Left renal cortex interstitium (tissue), 4 donors: ENCODE measurements at places on chromosomes 3 and 15. TPM values are rescaled to one million over a fixed set of nuclear protein-coding genes. Genes with fewer than 3 reads are reported as not detected.

VILL gene
- 14.9 TPM for polyA plus RNA-seq

AHSG gene
- 0.37 TPM for polyA plus RNA-seq

SLMAP gene
- polyA plus RNA-seq = 45.6 TPM

UPK1B gene
- 7.1 TPM for polyA plus RNA-seq

A4GNT gene
- polyA plus RNA-seq = 0.78 TPM

CELSR3 gene
- polyA plus RNA-seq = 0.89 TPM

KLF15 gene
- polyA plus RNA-seq = 14.0 TPM

SAXO2 gene
- 8.9 TPM for polyA plus RNA-seq

CNTN3 gene
- 5.1 TPM for polyA plus RNA-seq

TLR9 gene
- polyA plus RNA-seq = 0.33 TPM

LRCH3 gene
- polyA plus RNA-seq = 27.0 TPM

MORC1 gene
- polyA plus RNA-seq = 0.43 TPM

TAMM41 gene
- 26.3 TPM for polyA plus RNA-seq

HHLA2 gene
- 13.3 TPM for polyA plus RNA-seq

PEX11A gene
- polyA plus RNA-seq = 19.2 TPM

ZNF619 gene
- polyA plus RNA-seq = 5.3 TPM

OR5K2 gene
- polyA plus RNA-seq = 0.98 TPM

SNX22 gene
- polyA plus RNA-seq = 2.6 TPM

CYP19A1 gene
- polyA plus RNA-seq = not detected

GP9 gene
- polyA plus RNA-seq = 1.8 TPM

PPCDC gene
- 14.0 TPM for polyA plus RNA-seq

NR2F2 gene
- 409 TPM for polyA plus RNA-seq

ACP3 gene
- 59.5 TPM for polyA plus RNA-seq

SLC25A20 gene
- polyA plus RNA-seq = 17.5 TPM

BFSP2 gene
- polyA plus RNA-seq = 0.22 TPM

GRAMD2A gene
- polyA plus RNA-seq = 8.5 TPM

CFAP91 gene
- 28.4 TPM for polyA plus RNA-seq

GOLGA6D gene
- 0.16 TPM for polyA plus RNA-seq

ZPLD1 gene
- 0.35 TPM for polyA plus RNA-seq

PLSCR2 gene
- 1.4 TPM for polyA plus RNA-seq

GPR27 gene
- polyA plus RNA-seq = 9.1 TPM

ACKR4 gene
- polyA plus RNA-seq = 2.7 TPM

MYL3 gene
- 24.3 TPM for polyA plus RNA-seq

GRK7 gene
- 0.13 TPM for polyA plus RNA-seq

GOLGA6L7 gene
- polyA plus RNA-seq = 1.4 TPM

ROBO1 gene
- 88.9 TPM for polyA plus RNA-seq

FSTL1 gene
- polyA plus RNA-seq = 462 TPM

SSUH2 gene
- 4.1 TPM for polyA plus RNA-seq

GUCA1C gene
- 0.21 TPM for polyA plus RNA-seq

APEH gene
- polyA plus RNA-seq = 155 TPM

CIB2 gene
- polyA plus RNA-seq = 29.6 TPM

MME gene
- 374 TPM for polyA plus RNA-seq

LPP gene
- 17.0 TPM for polyA plus RNA-seq

GADL1 gene
- polyA plus RNA-seq = 3.2 TPM

MNS1 gene
- polyA plus RNA-seq = 35.3 TPM

IL1RAP gene
- polyA plus RNA-seq = 30.6 TPM

CCR2 gene
- 1.9 TPM for polyA plus RNA-seq

GOLGA8J gene
- polyA plus RNA-seq = 1.6 TPM

FGF12 gene
- polyA plus RNA-seq = 6.1 TPM

TMCO5A gene
- polyA plus RNA-seq = not detected

ARNT2 gene
- 62.2 TPM for polyA plus RNA-seq
